ENCODE measurements at places on chromosomes 16 and 17. TPM values are rescaled to one million over a fixed set of nuclear protein-coding genes. Genes with fewer than 3 reads are reported as not detected.

DNA sequence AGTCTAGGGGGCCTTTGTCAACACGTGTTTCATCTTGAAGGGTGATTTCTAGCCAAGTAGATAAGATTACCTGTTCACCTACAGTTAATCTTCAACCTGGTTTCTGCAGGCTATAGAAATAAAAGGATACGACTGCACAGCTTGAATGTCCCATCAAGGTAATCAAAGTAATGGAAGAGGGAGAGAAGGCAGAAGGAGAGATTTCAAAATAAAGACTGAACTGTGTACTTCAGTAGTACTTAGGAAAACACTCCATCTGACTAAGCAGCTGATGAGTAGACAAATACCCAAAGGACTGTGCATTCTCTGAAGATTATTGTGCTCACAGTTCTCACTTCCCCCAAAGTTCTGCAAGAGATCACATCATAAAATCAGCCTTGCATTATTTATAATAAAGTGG is 5.8 kb upstream of the RFFL start:
- DNase-seq = peak; percentile 72

DNA sequence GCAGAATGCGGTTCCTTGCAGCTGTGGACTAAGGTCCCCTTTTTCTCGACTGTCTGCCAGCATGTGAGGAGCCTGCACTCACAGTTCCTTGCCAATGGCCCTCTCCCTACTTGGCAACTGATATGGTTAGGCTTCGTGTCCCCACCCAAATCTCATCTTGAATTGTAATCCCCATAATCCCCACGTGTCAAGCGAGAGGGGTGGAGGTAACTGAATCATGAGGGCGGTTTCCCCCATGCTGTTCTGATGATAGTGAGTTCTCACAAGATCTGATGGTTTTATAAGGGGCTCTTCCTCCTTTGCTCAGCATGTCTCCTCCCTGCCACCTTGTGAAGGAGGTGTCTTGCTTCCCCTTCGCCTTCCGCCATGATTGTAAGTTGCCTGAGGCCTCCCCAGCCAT is 19.9 kb downstream of the CIAPIN1 start:
- DNase-seq = no peak

- no peak for DNase-seq
These were observed at the start of gene SSTR5 for GRCh38 chr16:1072526-1073261. TSS of gene SSTR5 (plus strand) at chr16:1072747. CDS start at chr16:1078869, 6,122 bp downstream.

Gene ZNF624
- 7.1 TPM for total RNA-seq

DNA sequence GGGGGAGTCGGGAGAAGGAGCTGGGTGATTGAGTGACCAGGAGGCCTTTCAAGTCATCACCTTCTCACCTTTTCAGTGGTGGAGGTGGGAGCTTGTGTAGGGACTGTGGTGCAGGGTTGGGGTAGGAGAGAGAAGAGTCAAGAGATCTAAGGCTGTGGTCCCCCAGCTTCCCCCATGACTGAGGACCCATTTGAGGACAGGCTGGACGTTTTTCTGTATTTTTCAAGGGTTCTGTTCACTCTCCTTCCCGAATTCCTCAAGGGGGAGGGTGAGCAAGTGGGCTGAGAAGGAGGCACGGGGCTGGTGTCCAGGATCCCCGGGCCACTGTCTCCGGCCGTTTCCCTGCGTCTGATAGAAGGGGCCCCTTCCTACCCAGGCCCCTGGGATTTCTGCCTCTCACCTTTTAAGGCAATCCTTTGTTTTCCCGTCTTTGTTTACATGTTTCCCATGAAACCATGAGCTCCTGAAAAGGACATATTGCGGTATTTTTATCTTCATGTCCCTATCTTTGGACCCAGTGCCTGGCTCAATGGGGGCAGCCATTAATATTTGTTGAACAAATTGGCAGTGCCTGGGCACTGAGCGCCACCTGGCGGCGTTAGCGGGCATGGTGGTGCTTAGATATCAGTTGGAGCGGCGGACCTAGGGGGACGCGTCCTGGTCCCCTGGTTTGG is 9.2 kb upstream of the CD300A start:
- DNase-seq = peak; percentile 95

DNA sequence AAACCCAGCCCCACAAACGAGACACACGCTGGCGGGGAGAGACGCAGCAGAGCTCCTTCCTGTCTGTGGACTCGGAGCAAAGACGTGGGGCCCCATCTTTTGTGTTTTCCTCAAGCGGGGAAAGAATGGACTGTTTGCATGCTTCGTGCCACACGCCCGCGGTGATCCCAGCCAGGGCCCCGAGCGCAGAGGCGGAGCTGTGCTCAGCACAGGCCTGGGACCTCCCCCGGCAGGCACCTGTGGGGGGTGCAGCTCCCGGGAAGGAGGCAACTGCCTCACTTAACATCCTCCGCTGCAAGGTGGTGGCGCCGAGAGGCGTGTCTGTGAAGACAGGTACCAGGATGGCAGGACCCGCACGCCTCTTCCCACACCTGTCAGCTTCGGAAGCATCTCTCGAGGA is 19.1 kb downstream of the TRARG1 start:
- DNase-seq = peak; percentile 76

Gene CCL17
- not detected for total RNA-seq

GRCh38 chr17:51036084-51036483 is 84.6 kb downstream of the SPAG9 start:
- no peak for DNase-seq

DNA sequence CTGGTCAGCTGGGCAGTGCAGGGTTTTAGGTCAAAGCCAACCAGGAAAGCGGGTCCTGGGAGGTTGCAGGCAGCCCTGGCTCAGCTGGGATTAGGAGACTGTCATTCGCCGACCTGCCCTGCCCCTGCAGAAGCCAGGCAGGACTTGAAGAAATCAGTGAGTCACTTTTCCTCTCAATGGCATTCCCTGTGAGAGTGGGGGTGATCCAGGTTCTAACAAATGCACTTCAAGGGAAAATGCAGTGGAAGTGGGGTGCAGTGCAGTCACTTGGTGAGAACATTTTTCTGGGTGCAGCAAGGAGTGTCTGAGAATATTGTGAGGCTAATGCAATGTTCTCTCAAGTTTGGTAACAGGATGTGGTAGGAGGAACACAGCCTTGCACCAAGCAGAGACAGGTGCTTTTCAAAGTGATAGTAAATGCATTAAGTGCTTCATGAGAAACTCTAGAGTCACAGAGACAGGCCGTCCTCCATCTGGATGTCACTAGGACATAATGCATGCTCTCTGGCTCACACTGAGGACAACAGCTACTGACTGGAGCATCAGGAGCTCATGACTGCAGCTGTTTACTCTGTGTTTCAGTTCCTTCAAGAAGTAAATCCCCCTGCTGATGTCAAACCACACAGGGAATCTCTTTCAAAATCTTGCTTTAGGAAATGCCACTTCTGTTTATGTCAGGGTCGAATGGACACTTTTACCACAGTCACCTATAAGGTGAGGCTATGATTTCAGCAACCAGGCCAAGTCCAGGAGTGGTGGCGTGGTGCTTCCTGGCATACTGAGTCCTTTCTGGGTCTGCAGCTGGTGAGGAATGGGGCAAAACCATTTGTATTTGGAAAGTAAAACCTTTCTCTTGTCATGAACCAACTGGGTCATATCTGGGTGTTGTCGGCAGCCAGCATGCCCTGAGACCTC is 16.7 kb downstream of the CDK5R1 start:
- DNase-seq = peak; percentile 90

Gene TBC1D3G
- total RNA-seq = not detected

- DNase-seq = no peak
These were observed 3.0 kb downstream of the HIRIP3 start for GRCh38 chr16:29992344-29992967.

DNA sequence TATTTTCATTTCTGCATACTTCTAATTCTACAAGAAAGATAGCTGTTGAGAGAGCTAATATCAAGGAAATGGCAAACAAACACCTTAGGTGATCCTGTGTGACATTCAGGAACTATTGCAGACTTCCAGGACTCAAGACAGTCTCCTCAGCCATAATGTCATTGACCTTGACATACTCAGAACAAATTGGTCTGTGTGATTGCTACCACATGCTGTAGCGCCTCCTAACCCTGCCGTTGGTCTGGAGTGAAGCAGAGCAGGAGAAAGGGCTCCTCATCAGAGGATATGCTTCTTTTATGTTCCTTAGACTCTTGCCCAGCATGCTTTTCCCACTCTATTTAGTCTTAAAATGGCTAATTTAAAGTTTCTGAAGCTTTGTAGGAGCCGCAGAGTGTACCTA is 194.2 kb upstream of the TBX2 start:
- no peak for DNase-seq

DNA sequence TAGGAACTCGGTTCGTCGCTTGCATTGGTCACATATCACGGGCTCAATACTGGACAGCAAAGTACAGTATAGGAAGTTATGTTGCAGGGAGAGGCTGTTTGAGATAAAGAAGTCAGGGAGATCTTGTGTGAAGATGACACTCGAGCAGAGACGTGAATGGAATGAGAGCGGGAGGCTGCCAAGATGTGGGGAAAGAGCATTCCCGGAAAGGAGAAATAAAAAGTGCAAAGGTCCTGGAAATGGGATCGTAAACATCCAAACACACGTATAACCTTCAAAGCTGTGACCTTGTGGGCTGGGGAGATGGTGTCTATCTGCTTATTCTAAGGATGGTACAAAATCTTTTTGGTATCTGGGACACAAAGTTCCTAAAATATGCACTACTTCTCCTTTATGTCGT is 43.0 kb upstream of the MYOCD start:
- no peak for DNase-seq

Gene SLC35B1
- total RNA-seq = 43.6 TPM

DNA sequence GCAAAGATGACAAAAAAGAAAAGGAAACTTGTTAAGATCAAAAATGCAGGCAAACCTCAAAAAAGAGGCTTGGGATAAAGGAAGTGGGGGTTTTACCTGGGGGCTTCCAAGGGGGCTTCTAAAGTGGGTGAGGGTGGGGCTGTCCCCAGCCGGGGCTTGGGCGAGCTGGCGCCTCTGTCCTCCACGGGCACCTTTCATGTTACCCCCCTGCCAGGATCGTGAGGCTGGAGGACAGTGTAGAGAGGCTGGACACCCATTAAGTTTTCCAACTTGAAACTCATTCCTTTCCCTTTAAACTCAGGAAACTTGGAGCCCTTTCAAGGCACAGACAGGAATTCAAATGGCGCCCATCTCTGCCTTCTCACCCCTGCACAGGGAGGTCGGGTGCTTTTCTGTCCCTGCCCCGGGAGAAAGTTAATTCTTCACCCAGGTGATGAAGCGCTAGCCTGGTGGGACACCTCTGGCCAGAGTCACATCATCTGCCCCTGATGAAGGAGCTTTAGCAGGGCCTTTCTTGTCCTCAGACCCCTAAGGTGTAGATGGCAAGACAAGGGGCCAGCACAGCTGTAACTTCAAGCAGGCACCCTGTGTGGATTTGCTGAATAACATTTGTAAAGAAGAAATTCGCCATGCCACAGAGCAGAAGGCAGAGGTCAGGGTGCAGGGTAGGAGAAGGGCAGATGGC is 87.3 kb downstream of the C16orf78 start:
- no peak for DNase-seq

- DNase-seq = peak; percentile 59
These were observed 427 bp upstream of the TLCD3B start for GRCh38 chr16:30031477-30031918.

Gene MYL11
- not detected for total RNA-seq

GRCh38 chr17:75872434-75873351 is 5.7 kb downstream of the TRIM47 start:
- DNase-seq = peak; percentile 98

Gene CISD3
- 3.6 TPM for total RNA-seq

GRCh38 chr16:57935904-57936303 is 35.0 kb downstream of the CNGB1 start:
- no peak for DNase-seq

GRCh38 chr16:79185711-79186110 is 414.8 kb downstream of the MAF start:
- no peak for DNase-seq

Gene TMC7
- total RNA-seq = 1.1 TPM

GRCh38 chr16:7964744-7965143 is 625.6 kb downstream of the TMEM114 start:
- no peak for DNase-seq

Gene STX1B
- 0.72 TPM for total RNA-seq

Gene SLC16A11
- total RNA-seq = 0.29 TPM

Gene TRIM16
- total RNA-seq = 56.1 TPM

Gene PLEKHH3
- total RNA-seq = 14.7 TPM

DNA sequence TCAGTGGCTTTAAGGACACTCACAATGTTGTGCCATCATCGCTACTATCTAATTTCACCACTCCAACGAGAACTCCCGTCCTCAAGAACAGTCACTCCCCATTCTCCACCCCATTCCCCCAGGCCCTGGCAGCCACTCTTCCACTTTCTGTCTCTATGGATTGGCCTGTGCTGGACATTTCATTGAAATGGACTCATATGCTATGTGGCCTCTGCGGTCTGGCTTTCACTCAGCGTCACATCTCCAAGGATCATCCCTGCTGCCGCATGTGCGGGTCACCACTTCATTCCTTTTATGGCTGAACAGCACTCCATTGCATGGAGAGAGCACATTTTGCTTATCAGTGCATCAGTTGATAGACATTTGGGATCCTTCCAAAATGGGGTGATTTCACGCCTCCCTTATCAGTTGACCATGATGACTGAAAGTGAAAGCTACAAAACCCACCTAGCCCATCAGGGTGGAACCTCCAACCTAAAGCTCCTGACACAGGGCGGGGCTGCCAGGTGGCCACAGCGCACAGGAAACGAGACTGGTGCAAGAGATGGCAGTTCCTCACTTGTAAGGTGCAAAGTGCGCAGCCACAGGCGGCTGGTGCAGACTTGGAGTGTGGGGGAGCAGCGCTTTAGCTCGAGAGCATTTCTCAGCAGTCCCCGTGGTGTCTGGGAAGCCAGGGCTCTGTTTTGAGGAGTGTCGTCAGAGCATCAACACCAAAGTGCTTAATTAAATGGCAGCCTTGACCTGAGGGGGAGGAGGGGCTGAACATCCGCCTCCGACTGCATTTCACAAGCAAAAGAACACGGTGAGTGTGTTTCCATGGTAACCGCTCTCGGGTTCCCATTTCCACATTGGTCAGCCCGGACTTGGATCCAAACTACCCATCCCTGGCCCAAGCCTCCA is 23.8 kb downstream of the COTL1 start:
- no peak for DNase-seq

DNA sequence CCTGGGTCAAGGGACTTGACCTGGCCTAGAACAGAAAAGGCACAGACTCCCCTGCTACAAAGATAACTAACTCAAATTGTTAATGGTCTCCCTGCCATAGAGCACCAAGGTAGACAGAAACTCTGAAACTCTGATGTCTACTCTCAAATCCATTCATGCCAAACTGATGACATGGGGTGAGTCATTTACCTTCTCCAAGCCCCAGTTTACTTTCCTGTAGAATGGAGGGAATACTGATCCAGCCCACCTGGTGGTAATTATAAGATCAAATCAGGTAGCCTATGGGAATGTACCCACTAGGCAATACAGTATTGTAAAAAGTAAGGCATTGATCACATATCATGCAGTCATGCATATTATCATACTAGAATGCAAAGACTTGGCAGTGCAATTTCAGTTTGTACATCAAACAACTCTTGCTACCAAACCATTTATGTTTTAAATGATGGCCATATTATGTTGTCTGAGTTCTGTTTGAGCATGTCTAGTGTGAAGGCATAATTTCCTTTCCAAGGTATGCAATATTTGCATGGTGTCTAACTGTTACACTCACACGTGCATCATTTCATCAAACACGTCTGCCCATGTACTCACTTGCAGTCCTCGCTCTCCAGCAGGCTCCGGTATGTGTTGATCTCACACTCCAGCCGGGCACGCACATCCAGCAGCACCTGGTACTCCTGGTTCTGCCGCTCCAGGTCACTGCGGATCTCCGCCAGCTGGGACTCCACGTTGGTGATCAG is 3.0 kb downstream of the KRT31 start:
- DNase-seq = no peak

GRCh38 chr16:77297996-77298395 is 98.8 kb downstream of the SYCE1L start:
- no peak for DNase-seq

Gene CDH8
- not detected for total RNA-seq
